ENCODE measurements at places on chromosomes 3 and 15. TPM values are rescaled to one million over a fixed set of nuclear protein-coding genes. Genes with fewer than 3 reads are reported as not detected.

The SCN11A gene
- total RNA-seq = not detected

The GOLGA6D gene
- total RNA-seq = not detected

The ALG3 gene
- 71.4 TPM for total RNA-seq

The DHX36 gene
- 33.0 TPM for total RNA-seq

The KNG1 gene
- total RNA-seq = not detected

The SPATA12 gene
- 0.32 TPM for total RNA-seq

The CPEB1 gene
- total RNA-seq = 6.0 TPM

The AADACL2 gene
- not detected for total RNA-seq

The COL6A5 gene
- total RNA-seq = under 0.01 TPM

The RPP25 gene
- 9.1 TPM for total RNA-seq

The ADPGK gene
- total RNA-seq = 70.3 TPM

The CPN2 gene
- total RNA-seq = not detected

The LOXL1 gene
- total RNA-seq = 503 TPM

The NR2E3 gene
- total RNA-seq = not detected

The TICRR gene
- total RNA-seq = 8.0 TPM

The UBA7 gene
- 21.8 TPM for total RNA-seq

The TMEM89 gene
- not detected for total RNA-seq

The AHSG gene
- total RNA-seq = not detected

The AMT gene
- 0.11 TPM for total RNA-seq

The RASL12 gene
- not detected for total RNA-seq

The NEK11 gene
- total RNA-seq = 6.1 TPM

The TMEM158 gene
- 181 TPM for total RNA-seq

The ZDHHC23 gene
- total RNA-seq = 0.11 TPM

The TLR9 gene
- total RNA-seq = not detected

The GRK7 gene
- not detected for total RNA-seq

The ATP13A5 gene
- not detected for total RNA-seq

The SCAANT1 gene
- total RNA-seq = not detected

The PLA1A gene
- 0.13 TPM for total RNA-seq

The POC1A gene
- 19.1 TPM for total RNA-seq

The TPRA1 gene
- total RNA-seq = 55.1 TPM

The FOXB1 gene
- not detected for total RNA-seq

The BCHE gene
- total RNA-seq = 0.19 TPM

The DAZL gene
- total RNA-seq = not detected

The LRRC31 gene
- total RNA-seq = not detected

The LCMT2 gene
- total RNA-seq = 13.8 TPM

The ZPLD1 gene
- total RNA-seq = 1.1 TPM

The SH2D7 gene
- total RNA-seq = not detected

The ANKRD34C gene
- total RNA-seq = not detected

The CTXN2 gene
- not detected for total RNA-seq

The MSL2 gene
- total RNA-seq = 7.6 TPM

The OIP5 gene
- 17.3 TPM for total RNA-seq

The BOC gene
- total RNA-seq = 2.4 TPM

The PLCD1 gene
- 17.2 TPM for total RNA-seq

The RARB gene
- total RNA-seq = not detected

The ARNT2 gene
- total RNA-seq = 11.1 TPM

The NANOGP8 gene
- 0.29 TPM for total RNA-seq

The ABHD17C gene
- 2.0 TPM for total RNA-seq
